ENCODE measurements at places on chromosomes 2 and 18. TPM values are rescaled to one million over a fixed set of nuclear protein-coding genes. Genes with fewer than 3 reads are reported as not detected.

- no peak for DNase-seq
- H3K36me3 ChIP-seq = no peaks in the 10 kb centered on the region
- H3K4me3 ChIP-seq = no peak overlapping the region
Measured at GRCh38 chr2:219901155-219901554, 273.7 kb downstream of the SLC4A3 start.

DNA sequence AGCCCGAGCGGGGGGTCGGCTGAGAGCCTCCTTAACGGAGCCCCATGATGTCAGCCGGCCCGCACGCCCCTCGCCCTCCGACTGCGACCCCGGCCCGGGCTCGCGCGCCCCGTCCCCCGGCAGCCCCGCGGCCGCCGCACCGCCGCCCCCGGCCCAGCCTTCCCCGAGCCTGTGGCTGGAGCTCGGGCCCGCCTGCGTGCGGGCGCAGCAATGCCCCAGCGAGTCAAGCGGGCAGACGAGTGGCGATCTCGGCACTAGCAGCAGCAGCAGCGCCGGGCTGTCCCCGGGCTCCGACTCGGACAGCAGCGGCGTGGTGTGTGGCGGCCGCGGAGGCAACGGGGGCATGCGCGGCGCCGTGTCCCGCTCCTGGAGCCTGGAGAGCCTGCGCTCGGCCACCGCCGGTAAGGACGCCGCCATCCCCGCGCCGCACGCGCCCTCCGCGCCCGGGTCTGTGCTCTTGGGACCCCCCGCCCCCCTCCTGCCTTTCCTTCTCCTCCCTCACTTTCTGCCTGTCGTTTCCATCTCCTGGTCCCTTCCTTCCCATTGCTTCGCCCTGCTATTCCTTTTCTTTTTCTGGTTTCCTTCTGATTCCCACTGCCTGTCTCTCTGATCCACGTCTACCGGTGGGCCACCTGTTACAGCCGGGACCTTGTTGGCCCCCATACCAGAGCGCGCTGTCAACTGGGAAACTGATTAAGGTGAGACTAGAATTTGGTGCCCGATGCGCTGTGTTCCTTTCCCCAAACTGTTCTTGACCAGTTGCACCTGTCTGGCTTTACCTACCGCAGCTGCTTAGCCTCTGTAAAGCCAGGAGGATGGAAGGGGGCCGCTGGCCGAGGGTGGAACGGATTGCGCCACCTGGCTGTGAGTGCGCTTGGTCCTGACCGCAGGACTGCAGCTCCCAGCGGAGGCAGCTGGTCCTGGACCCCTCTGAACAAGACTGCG is 127.4 kb downstream of the ARHGEF4 start:
- DNase-seq = no peak
- no peaks in the 10 kb centered on the region for H3K4me1 ChIP-seq
- no peaks in the 10 kb centered on the region for H3K36me3 ChIP-seq
- no peak overlapping the region for H3K27ac ChIP-seq
- no peak overlapping the region for H3K4me3 ChIP-seq

Gene HJURP
- not detected for total RNA-seq

Gene FAM210A
- total RNA-seq = 3.5 TPM

Gene LBX2
- total RNA-seq = 2.3 TPM
